ENCODE measurements at places on chromosomes 11 and 22. TPM values are rescaled to one million over a fixed set of nuclear protein-coding genes. Genes with fewer than 3 reads are reported as not detected.

DNA sequence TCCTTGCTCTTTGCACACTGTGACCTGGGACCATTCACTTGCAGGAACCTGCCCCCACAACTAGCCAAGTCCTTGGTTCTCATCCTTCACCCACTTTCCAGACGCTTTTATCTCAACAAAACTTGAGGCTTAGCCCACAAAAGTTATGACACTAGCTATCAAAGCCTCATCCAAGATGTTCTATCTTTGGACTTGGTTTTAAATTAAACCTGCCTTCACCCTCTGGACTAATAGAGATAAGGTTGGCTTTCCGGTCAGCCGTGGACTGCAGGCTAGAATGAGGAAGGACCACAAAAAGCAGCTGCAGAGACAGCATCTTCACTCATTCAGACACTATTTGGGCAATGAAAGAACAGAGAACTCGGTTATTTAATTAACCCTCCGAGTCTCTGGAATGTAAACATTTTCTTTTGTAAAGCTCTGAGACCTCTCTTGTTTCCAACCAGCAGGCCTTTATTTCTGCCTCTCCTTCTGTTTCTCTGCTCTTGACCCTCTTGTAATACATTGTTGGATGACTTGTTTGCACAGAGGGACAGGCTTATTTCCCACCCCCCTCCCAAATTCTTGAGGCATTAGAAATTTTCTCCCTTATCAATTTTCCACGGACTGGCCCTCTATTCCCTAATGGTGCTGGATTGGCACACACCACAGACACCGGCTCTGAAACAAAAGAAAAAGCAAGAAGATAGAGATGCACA, 41.4 kb downstream of the ARL14EP start:
- DNase-seq = no peak

DNA sequence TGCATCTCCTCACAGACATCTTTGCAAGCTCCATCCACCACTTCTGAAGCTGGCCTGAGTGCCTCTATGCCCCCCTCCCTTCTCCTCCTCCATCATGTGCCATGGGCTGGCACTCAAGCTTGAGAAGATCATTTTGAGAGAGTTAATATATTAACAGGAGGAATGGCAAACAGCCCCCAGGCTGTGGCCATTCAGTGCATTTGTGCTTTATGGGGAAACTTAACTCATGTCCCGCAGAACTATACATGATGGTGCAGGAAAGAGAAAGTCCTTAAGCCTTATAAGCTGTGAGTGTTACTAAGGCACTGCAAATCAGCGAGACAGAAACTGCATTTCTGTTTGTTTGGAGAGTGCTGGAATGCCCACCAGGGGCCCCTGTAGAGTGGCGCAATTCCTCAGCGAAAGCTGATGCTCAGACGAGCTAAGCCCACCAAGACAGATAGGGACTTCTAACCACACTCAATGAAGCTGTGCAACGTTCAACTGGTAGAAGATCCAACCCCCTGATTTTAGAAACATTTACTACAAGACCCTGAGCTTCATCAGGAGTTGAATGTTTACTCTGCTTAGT, 26.8 kb upstream of the PHLDA2 start:
- DNase-seq = no peak

GRCh38 chr11:72998676-72999075, 143.4 kb downstream of the FCHSD2 start:
- no peak for DNase-seq

- DNase-seq = no peak
These were observed 48.3 kb downstream of the SYT13 start for GRCh38 chr11:45237711-45238315.

- DNase-seq = peak; percentile 92
These were observed 8.2 kb upstream of the TBC1D22A start for GRCh38 chr22:46754110-46754799.

GRCh38 chr11:45209891-45210699, 63.7 kb downstream of the PRDM11 start:
- no peak for DNase-seq

GRCh38 chr11:10808553-10809372, at the start of gene EIF4G2:
Gene EIF4G2, minus strand, starts transcription at chr11:10808926.
- DNase-seq = peak; percentile 99

CASTOR1 gene
- 5.5 TPM for polyA plus RNA-seq

APOA4 gene
- not detected for polyA plus RNA-seq

SYT9 gene
- polyA plus RNA-seq = not detected

TRIM48 gene
- polyA plus RNA-seq = not detected

Measured in A549 (cell line).